ENCODE measurements at places on chromosomes 1 and 21.

DNA sequence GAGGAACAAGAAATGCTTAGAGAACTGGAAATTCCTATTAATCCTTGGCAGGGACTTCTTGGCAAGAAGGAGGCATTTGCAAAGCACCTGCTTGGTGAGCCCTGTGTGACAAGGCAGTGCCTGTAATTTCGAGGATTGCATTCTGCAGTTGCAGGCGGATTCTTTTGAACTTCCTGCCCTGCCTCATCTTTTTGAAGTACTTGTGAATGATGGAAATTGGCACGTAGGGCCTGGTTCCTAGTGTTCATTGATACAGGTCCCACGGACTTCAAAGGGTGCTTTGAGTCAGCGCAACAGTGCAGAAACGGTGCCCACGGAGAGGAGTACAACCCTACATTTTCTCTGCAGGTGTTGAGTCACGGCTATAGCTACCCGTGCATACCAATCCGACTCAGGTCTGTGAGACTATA lies 6.4 kb downstream of the HUNK start:
- DNase-seq: no peak

GRCh38 chr1:34419663-34420136 lies 243.0 kb downstream of the C1orf94 start:
- DNase-seq: no peak

DNA sequence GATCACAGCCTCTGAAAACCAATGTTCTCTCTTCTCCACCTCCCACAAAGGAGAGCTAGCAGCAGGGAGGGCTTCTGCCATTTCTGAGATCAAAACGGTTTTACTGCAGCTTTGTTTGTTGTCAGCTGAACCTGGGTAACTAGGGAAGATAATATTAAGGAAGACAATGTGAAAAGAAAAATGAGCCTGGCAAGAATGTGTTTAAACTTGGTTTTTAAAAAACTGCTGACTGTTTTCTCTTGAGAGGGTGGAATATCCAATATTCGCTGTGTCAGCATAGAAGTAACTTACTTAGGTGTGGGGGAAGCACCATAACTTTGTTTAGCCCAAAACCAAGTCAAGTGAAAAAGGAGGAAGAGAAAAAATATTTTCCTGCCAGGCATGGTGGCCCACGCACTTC lies 35.8 kb upstream of the TDRD10 start:
- no peak for DNase-seq

DNA sequence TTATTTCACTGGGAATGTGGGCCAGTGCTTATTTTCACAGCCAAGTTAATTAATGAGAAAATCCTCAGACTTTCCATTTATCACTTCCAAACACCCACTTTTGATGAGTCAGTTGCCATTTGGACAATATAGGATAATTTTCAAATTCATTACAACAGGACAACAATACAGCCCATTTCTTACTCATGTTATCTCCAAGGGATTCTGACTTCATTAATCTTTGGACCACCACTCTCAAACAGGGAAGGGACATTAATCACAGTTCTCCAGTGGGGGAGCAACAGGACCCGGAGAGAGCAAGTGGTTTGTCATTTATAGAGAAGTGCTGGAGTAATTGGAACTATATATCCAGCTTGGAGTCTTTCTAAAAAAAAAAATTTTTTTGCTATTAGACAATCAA lies 38.7 kb downstream of the JUN start:
- DNase-seq: no peak

DNA sequence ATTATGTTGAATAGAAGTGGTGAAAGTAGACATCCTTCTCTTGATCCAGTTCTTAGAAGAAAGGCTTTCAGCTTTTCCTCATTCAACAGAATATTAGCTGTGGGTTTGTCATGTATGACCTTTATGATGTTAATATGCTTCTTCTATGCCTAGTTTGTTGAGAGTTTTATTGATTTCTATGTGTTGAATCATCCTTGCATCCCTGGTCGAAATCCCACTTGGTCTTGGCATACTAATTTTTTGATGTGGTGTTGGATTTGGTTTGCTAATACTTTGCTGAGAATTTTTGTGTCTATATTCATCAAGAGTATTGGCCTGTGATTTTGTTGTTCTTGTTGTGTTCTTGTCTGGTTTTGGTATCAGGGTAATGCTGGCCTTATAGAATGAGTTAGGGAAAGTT lies 20.9 kb downstream of the CD55 start:
- DNase-seq: no peak

DNA sequence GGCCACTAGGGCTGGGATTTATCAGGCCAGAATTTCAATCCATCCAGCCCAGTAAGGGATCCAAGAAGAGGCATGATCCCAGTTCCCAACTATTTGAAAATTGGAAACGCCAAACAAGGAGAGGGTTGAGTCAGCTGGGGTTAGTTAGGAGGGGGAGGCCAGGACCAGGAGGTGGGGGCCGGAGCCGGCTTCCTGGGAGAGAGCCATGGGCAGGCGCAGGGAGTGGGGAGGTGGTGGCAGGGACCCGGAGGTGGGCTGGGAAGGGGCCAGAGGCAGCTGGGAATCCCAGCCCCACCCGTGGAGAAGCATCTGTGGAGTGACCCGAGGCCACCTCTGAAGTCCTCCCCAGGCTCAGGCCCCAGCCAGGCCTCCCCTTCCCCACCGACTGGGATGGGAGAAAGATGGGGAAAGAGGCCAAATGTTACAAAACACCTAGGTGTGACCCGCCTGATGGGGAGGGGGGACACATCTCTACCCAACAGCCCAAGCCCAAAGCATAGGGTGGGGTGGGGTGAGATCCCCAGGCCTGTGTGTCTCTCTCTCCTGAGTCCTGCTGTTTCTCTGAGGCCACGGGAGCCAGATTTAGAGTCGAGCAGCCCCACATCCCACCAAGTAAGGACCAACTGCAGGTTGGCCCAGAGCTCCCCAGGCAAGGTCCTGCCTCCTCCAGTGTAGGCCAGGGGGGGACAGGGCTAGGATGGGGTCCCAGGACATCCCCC lies 10.1 kb downstream of the HSPG2 start:
- DNase-seq: no peak

DNA sequence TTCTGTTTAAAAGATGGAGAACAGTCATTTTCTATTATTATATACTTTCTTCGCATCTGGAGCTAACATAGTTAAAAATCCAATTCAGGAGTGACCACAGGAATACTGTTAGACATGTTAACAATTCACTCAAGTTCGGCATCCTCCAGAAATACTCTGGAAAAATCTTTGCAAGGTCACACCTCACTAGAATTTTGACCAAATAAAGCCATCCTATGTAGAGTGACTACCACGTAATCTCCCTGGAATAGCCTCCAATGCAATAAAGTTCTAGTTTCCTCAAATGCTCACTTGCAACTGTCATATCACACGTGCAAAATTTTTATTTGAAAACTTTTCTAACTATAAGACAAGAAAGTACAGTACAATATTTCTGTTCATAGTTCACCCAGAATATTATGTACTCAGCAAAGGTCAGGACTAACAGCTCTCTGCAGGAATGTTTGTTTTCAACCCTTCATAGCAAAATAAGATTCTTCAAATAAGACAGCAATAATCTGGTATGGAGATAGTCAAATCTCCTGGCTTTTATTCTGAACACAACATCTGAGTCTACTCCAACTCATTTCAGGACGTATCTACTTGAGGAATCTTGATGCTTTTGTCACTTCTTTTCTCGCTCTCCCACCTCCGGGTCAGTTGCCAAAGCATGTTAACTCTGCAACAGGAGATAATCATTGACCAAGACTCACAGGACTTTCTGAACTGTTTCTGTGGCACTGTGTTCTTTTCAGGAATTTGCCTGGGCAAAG lies 82.6 kb downstream of the GDAP2 start:
- DNase-seq: no peak

- DNase-seq: no peak
Observed at GRCh38 chr1:155083865-155084721, 5.5 kb downstream of the EFNA3 start.

DNA sequence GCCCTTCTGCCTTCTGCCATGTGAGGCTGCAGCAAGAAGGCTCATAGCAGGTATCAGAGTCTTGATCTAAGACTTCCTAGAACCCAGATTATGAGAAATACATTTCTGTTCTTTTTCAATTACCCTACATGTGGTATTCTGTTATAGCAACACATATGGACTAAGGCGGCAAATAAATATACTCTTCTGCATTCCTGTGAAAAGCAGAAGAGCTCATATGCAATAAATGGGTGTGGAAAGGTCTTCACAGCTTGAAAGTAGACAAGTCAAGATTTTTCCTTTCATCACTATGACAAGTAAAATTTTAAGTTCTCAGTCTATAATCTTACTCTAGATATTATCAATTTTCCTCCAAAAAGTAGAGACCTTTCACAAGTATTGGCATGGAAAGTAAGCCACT lies 36.6 kb downstream of the TNFSF18 start:
- no peak for DNase-seq

DNA sequence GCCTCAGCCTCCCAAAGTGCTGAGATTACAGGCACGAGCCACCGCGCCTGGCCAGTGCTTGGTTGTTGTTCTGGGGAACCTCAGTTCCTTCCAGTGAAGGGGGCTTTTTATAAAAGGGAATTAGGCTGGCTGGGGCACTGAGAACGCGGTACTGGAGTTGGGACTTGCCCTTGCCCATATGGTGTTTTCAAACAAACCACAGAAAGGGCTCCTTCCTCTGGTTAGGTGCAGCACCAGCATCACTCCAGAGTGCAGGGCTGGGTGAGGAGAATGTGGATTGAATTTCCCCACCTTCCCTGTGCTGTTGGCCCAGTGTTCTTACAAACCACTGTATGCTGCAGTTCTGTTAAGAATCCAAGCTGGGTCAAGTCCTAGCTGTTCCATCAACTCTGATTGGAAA lies 5.3 kb downstream of the MAN1C1 start:
- no peak for DNase-seq

DNA sequence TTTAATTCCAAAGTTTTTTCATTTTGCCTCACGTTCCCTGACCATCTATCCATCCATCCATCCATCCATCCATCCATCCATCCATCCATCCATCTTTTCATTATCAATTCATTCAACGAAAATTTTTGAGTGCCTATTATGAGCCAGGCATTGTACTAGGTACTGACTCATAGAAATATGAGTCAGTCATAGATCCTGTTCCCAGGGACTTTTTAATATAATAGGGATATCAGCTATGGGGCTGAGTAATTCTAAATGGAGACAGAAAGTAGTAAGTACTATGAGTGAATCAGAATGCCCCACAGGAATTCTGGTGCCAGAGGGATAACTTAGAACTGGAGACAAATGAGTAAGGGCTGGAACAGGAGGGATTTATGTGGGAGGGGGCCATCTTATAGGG lies 49.8 kb upstream of the GNG12 start:
- no peak for DNase-seq

DNA sequence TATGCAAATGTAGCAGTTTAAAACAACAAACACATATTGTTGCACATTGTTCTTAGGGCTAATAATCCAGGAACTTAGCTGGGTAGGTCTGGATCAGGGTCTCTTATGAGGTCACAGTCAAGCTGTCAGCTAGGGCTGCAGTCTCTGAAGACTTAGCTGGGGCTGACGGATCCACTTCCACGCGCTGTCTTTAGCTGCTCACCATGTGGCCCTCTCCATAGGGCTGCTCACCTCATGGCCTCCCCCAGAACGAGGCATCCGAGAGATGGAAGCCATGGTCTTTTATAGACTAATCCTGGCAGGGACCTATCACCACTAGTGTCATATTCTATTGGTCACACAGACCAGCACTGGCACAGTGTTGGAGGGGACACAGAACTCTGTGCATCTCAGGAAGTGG lies 8.7 kb upstream of the OXCT2 start:
- no peak for DNase-seq

- no peak for DNase-seq
Observed at GRCh38 chr1:10250663-10251062, 40.3 kb downstream of the KIF1B start.

DNA sequence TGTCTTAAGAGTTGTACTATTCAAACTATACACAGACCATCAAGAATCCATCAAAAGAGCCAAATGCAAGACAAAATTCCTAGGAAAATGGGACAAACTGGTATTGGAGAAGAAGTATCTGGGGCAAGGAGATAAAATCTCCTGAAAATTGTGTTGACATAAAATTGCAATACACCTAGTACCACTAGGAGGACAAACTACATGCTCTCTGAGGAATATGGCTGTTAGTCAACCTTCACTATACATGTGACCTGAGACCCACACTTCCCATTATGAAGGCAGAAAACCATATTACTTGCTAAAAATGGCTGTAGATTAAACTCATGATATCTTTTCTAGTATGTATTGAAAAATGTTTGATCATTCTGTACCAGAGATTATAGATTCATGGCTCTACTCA lies 30.0 kb downstream of the IRF2BP2 start:
- no peak for DNase-seq

- DNase-seq: no peak
Observed at GRCh38 chr1:193355178-193355577, 168.8 kb upstream of the B3GALT2 start.

DNA sequence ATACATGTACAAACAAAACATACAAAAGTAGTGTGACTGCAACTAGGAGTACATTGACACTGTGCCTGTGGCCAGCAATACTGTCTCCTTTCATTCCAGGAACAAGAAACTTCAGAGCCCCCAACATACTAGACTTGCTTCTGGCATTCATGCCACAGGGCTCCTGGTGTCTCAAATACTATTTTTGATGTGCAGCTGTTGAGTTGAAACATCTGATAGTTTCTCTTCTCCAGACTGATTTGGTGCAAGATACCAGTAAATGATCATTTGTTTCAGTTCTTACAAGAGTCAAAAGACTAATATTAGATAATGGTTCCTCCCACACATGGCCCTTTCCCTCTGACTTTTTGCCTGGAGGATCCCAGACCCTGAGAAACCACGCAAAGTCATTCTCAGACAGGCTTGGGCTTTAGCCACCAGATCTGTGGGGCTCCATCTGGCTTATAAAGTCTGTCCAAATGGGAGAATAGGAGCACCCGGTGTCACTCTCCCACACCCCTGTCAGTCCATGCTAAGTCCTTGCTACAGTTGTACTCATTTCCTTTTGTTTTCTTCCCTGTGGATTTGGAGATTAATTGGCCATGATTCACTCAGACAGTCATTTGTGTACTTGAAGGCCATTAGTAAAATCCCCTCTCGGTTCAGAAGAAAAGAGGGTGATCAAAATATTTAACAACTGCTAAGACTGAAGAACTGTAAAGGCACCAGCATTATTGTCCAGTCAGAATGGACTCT lies 163.5 kb upstream of the RUNX1 start:
- no peak for DNase-seq

DNA sequence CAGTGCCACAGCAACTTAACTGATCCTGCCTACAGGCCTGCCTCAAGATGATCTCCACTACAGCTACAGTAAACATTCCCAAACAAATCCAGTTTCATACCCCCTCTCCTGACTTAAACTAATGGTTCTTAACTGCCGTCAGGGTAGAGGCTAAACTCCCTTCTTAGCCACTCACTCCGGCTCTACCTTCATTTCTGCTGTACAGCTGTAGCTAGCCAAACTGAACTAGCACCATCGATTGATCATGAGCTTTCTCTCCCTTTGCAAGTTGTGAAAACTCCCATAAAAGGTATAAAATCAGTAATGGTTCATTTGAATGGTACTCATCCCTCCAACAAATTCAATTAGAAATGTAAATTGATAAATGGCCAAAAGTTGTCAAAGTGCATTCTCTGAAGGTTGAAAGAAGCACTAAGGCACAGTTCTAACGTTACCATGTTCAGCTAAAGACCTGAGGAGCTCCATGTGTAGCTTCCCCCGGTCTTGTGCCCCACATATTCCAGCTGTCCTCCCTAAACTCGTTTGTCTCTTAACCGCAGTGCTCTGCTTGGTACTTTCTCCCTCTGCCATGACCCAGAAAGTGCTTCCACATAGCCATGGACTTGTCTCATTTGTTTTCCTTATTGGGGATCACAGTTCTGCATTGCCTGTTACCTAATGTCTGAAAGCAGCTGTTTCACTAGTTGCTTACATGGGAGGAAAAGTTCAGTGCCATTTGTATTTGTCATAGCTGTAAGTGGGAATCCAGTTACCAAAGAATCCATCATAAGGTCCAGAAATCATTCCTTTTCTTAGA lies 49.8 kb downstream of the DHX9 start:
- DNase-seq: no peak
